ENCODE measurements at places on chromosomes 6 and 20.
A peak's percentile ranks its signal among the peaks of the same experiment; 100 is the strongest.

DNA sequence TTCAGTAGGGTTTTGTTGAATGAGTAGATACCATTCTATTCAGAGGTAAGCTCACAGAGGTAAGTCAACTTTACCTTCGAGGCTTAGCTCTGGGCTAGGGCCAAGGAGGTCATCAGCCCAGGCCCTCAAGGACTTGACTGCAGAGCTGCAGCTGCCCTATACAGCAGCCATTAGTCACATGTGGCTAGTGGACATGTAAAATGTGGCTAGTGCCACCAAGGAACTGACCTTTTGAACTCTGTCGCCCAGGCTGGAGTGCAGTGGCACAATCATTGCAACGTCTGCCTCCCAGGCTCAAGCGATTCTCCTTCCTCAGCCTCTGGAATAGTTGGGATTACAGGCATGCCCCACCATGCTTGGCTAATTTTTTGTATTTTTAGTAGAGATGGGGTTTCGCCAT, 47.9 kb upstream of the EPB41L1 start:
- DNase-seq: no peak

- DNase-seq: no peak
Measured at GRCh38 chr6:125804264-125804663, 13.5 kb downstream of the NCOA7 start.

DNA sequence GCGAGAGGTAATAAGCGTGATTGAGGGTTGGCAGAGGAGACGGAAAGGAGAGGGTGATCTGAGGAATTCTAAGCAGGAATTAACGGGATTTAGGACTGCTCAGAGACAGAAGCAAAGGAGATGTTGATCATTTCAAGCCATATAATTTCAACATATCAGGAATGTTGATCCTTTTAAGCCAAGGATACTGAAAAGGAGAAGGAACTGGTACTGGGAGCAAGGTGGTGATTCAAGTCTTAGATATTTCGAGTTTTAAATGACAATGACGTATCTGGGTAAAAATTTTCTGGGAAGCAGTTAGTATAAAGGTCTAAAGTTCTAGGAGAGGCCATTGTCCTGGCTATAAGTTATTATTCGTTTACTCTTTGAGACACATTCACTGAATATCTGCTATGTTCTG, 91.3 kb upstream of the OGFRL1 start:
- no peak for DNase-seq

DNA sequence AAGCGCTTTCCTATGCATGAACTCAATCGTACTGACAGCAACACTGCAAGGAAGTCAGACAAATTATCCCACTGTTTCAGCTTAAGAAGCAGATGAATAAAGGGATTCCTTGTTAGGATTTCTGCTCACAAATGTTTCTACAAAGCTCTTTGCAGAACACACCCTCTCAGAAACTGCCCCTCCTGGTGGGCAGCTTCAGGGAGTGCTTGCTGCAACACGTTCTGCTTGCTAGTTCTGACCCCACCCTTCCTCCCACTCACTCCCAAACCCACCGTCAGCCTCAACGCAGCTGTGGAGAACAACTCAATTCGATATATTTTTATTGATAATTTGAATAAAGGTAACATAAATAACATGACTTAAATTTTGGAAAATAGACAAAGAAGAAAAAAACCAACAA, 250.8 kb upstream of the PRDM1 start:
- no peak for DNase-seq

- no peak for DNase-seq
Measured at GRCh38 chr20:62378215-62378614, 8.7 kb upstream of the RPS21 start.

- DNase-seq: no peak
Measured at GRCh38 chr6:160128879-160129516, 7.4 kb downstream of the SLC22A1 start.

GRCh38 chr6:106894978-106895702, 79.4 kb downstream of the CD24 start:
- DNase-seq: no peak

DNA sequence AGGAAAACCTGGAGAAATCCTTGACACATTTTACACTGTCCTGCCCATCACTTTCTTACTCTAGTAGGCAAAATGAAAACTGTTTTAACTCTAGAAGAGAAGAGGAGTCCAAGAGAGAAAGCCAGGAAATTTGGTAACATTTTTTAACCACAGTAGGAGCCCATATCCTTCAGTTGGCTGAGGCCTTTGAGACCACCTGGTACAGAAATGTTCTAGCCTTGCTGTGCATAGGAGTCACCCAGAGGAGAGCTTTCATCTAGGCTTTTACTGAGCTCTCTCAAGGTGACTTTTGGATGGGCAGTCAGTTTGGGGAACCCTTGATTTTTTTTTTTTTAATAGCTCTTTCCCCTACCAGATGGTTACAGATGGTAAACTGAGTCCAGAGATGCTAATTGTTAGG, 25.0 kb downstream of the LRRN4 start:
- no peak for DNase-seq

DNA sequence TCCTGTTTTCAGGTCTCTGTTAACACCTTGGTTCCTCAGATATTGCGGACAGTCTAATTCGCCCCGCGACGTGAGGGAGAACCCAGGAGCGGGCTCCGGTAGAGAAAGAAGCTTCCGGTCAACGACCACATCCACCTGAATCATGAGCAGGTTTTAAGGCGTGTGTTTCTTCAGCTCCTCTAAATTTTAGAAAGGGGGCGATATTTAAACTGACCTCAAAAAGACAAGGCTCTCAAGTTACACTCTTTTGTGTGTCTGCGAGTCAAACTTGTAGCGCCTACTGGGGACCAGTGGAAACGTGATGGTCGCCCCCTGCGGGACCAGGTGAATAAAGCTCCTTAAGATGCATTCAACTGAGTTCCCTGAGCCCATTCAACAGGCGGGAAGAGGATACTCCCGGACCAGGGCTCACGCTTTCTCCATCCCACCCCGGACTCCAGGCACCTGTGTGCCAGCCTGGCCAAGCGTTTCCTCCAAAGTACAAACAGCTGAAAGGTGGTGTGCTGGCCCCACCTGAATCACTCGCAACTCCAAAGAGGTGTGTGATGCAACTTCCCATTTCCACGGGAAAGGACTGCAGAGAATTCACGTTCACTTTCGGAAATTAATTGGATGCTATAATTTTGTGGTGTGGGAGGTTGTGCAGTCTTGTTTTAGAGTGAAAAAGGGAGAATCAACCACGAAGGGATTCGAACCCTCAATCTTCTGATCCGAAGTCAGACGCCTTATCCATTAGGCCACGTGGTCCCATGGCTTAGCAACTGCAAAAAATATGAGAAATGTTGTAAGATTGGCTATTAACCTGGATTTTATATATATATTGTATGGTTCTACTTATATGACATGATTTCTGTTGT, 17.0 kb downstream of the GPX5 start:
- DNase-seq: peak; percentile 38

GRCh38 chr20:62737271-62737811, 28.7 kb downstream of the NTSR1 start:
- DNase-seq: no peak
